Stimulated activated CD8-positive, alpha-beta memory T cell treated with anti-CD3 and anti-CD28 coated beads, Interleukin-4, amount 100 ng/mL, for 1 hour (primary cell): ENCODE measurements at places on chromosomes 5 and 9.

DNA sequence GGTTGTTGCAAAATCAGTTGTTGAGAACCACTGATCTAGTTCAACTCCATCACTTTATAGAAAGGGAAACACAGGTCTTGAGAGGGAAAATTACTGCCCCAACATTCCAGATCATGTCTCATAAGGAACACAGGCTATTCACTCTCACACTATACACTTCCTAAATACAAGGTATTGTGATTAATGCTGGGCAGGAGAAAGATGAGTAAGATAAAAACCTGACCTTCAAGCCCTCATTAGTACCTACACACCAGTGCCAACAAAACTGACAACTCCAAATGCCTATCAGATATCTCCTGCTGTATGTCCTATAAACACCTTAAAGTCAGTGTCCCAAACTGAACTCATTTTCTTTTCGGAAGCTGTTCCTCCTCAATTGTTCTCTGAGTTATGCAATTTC, 8.2 kb downstream of the GNE start:
- DNase-seq = no peak

GRCh38 chr9:14288433-14288832, 25.5 kb downstream of the NFIB start:
- DNase-seq = no peak

DNA sequence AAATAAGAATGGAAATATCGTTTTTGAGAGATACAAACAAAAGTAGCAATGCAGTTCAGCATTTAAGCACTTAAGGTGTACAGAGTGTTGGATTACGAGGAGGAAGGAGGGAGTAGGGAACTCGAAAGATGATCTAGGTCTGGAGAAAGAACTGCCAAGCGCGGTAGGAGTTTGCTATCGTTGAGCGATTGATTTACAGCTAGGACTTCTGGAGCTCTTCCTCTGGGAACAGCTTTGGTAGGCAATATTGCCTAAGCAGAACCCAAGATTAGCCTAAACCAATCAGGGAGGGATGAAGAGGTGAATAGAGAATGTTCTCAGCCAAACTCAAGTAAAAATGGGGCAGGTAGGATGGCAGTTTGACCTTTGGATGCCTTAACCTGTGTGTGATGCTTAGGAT, 965 bp downstream of the CLTA start:
- DNase-seq = no peak

GRCh38 chr9:22449719-22450118, 3.1 kb downstream of the DMRTA1 start:
- no peak for DNase-seq

- DNase-seq = no peak
Observed at GRCh38 chr9:126721564-126721981, 83.3 kb upstream of the ZBTB43 start.

GRCh38 chr9:91427873-91428272, 4.2 kb upstream of the NFIL3 start:
- DNase-seq = no peak

DNA sequence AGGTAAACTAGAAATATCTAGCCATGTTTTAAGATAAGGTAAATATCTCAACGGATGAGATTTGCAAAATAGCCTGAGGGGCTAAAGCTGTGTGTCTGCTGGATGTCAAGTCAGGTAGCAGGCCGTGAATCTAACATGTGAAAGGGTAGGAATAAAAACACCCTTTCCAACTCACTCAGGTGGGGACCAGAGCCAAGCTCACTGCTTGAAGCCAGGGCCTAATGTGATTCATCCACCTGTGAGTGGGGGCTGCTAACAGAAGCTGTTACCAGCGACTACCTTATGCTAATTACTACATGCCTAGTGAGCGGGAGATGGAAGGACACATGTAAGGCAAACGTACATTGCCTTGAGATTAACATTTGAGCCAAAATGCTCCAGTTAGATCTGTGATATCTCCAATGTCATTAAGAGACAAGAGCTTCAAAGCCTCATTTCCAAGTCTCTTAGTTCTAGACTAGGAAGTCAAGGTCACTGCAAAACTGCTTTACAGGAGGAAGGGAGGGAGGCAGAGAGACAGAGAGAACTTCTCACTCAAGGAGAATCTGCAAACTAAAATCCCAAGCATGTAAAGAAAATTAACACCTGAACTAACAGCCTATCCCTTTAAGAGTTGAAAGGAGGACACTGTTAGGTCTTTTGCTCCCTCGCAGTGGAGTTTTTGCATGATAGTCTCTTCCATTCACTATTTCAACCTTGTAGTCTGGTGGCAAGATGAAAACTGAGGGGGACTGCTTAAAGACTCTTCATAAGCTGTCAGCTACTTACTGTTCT, 141.6 kb upstream of the RPS23 start:
- DNase-seq = no peak

DNA sequence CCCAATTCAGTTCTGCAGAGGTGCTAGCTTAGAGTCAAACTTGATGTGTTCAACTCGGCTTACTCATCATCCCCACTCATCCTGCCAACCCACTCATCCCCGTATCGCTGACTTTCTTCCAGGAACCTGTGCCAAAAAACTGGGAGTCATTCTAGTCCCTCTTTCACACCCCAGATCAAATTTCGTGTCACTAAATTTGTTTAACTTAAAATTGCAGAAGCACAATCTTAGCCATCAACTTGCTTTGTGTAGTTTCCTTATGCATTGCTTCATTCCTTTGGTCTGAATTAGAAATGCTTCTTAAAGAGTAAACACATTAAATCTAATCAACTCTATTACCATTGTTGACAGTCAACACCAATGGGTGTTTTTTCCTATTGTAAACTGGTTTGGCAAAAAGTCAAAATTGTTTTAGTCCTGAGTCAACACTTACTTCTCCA, 162.4 kb downstream of the TTC39B start:
- DNase-seq = no peak

DNA sequence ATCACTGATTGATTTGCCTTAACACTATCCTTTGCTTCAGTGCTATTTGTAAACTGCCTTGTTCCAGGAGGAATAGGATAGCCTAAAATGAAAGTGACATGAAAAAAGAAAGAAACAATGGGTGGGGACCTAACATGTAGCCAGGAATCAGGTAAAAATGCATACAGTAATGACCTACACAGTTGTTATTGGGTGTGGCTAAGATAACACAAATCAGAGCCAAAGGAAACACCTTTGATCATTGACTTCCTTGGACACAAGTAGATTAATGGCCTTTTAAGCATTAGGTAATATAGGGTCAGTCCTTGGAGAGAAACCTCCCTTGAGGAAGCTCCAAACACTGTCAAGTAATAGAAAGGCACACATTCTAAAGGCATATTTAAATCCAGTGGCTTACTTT, 220.4 kb downstream of the TRPM3 start:
- no peak for DNase-seq

DNA sequence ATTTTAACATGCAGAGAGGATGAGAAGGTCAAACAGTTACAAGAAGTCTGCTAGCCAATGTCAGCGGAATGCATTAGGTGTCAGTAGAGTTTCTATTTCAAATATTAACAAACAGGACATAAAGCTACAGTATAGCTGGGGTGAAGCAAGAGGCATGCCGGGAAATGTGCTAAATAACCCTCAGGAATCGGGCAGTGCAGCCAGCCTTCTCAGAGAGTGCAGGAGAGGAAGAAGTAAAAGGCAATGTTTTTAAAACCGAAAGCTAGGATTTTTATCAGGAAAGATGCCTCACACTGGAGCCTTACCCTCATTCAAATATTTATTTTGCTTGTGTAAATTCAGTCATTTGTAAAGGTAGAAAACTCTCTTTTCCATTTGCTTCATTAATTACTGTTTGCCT, 59.1 kb upstream of the SH3GL2 start:
- DNase-seq = no peak
